Activated CD4-positive, alpha-beta memory T cell treated with anti-CD3 and anti-CD28 coated beads, Interleukin-2, amount 10 ng/mL, durations not matched to agents 7 days and 5 days (primary cell): ENCODE measurements at places on chromosomes 1 and 21.

DNA sequence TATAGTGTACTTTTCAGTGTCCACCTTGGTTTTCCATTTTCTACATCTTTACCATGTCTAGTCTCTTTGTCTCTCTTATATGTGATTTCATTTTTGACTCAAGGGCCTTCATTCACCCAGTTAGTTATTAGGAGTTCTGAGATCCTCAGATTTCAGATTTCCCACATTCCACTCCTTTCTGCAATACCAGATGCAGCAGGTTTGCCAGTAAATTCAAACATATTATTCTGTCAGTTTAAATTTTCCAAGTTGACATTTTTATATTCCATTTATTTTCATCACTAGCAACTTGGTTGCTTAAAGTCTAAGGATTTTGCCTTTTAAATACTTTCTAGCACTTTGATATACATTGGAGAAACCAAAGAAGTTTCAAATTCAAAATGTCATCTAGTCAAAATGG is 42.4 kb downstream of the ABL2 start:
- no peak for DNase-seq

- DNase-seq, result no peak
Observed at GRCh38 chr1:155396874-155397476, 76.3 kb downstream of the RUSC1 start.

- DNase-seq, result no peak
Observed at GRCh38 chr1:234527346-234527745, 48.4 kb upstream of the TARBP1 start.

DNA sequence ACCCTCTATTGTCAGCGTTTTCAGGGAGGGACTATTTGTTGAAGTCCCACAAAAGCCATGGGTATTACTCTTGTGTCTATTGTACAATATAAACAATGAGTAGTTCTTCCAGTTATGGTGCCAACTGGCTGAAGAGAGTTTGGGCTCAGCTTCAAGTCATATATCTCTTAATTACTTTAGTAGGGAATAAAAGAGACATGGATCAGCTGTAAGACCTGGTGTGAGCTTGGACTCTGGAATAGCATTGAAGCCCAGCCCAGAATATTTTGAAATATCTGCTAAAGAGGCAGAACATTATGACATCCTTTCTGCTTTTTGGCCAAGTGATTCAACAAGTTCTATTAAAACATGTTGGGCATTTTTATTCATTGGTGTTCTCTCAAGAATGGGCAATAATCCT is 224.9 kb downstream of the BACH1 start:
- DNase-seq, result no peak

DNA sequence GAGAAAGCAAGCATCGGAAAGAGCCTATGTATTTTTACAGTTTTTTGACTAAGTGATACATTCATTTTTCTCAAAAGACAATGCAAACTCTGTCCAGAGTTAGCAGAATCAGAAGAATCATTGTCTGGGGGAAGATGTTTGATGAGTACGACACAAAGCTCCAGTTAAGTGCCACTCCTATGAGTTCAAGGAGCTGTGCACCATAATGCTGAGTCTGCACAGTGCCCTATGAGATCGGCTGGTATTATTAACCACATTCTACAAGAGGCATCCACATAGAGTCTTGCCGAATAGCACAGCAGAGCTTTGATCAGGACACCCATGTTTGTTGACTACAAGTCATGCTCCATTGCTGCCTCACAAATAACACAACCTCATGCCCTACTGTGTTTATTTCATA is 54.9 kb upstream of the RAP1GAP start:
- no peak for DNase-seq

DNA sequence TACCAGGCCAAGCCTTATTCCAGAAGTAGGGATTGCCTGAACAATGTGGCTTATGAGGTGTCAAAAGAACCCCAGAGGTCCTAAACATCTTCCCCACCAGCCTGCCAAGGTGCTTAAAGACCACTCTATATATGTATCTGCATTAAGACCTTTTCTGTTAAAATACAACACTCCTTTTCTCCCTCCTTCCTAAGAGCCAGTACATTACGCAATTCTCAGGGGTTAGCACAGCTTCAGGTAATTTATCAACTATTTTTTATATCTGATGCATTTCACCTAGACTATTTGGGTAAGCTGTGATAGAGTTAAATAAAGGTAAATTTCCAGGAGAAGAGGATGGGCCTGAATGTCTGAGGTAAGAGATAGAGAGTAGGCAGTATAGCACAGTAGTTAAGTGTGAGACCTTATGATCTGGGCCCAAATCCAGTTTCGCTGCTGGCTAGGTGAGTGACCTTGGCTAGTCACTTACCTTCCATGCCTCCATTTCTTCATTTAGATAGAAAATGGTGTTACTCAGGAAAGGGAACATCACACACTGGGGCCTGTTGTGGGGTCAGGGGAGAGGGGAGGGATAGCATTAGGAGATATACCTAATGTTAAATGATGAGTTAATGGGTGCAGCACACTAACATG is 5.1 kb upstream of the CCN1 start:
- no peak for DNase-seq

- DNase-seq, result no peak
Observed at GRCh38 chr1:56387071-56387740, 192.2 kb downstream of the PLPP3 start.

- DNase-seq, result no peak
Observed at GRCh38 chr1:23931491-23931880, 18.3 kb upstream of the CNR2 start.

DNA sequence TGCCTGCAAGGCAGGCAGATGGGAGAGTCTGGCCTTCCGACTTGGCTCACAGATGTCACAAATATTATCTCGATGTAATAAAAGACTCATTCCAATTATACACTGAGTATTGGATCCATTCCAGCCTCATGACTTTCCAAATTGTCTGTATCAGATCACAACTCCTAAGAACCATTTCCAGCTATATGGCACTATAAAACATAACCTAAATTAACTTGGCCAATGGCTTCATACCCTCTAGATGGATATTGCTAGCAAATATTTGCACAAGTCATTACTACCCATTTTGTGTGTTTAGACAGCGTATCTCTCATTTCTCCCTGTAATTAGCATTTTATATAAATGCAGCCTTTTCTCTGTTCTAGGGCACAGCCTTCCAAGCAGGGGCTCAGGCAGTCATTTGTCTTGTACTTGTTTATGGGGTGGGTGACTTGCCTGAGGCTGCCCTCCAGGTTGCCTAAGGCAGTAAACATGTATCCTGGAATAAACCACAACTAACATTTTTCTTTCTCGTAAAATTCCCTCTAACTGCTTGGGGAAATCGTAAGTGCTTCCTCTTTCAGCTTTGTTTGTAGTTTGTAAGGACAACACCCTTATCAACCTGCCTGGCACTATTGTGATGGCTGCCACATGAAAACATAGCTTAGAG is 70.6 kb upstream of the KCNJ6 start:
- DNase-seq, result no peak

- peak; percentile 68 for DNase-seq
Observed at GRCh38 chr1:180632326-180633056, 669 bp downstream of the XPR1 start.

DNA sequence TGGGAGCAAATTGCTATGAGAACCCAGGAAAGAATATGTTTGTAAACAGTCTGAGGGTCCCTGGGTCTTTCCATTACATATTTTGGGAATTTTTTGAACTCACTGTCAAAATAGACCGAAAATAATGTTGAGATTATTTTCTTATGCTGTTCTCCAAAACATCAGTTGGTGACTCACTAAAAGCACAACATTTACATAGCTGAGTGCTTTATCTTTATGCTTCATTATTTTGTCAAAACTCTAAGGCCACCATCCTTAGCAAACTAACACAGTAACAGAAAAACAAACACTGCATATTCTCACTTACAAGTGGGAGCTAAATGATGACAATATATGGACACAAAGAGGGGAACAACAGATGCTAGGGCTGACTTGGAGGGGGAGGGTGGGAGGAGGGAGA is 459.3 kb downstream of the ADGRL2 start:
- no peak for DNase-seq

DNA sequence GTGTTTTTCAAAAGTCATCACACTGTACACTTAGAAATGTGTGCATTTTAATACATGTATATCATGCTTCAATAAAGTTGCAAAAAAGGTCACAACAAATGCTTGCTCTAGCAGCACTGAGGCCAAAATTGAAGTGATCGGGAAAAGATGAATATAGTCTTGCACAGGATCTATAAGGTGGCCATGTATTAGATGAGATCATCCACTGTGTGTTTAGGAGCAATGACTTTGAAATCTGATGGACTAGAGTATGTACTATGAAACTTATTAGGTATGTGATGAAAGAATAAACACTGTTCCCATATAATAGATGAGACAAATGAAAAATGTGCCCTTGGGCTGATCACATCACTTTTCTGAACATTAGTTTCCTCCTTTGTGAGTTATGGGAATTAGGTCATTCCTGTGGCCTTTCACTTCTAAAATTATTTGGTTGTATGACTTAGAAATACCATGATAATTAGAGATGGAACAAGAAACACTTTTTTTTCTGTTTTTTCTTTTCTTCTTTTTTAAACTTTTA is 984.6 kb downstream of the ADGRL2 start:
- DNase-seq, result no peak

GRCh38 chr1:36728846-36729245 is 246.1 kb upstream of the CSF3R start:
- DNase-seq, result peak; percentile 4

GRCh38 chr1:5516756-5517155 is 475.5 kb downstream of the NPHP4 start:
- no peak for DNase-seq

GRCh38 chr1:200409203-200409760 is 554 bp downstream of the ZNF281 start:
- DNase-seq, result peak; percentile 53

- no peak for DNase-seq
Observed at GRCh38 chr1:206754011-206754410, 16.6 kb upstream of the IL19 start.

DNA sequence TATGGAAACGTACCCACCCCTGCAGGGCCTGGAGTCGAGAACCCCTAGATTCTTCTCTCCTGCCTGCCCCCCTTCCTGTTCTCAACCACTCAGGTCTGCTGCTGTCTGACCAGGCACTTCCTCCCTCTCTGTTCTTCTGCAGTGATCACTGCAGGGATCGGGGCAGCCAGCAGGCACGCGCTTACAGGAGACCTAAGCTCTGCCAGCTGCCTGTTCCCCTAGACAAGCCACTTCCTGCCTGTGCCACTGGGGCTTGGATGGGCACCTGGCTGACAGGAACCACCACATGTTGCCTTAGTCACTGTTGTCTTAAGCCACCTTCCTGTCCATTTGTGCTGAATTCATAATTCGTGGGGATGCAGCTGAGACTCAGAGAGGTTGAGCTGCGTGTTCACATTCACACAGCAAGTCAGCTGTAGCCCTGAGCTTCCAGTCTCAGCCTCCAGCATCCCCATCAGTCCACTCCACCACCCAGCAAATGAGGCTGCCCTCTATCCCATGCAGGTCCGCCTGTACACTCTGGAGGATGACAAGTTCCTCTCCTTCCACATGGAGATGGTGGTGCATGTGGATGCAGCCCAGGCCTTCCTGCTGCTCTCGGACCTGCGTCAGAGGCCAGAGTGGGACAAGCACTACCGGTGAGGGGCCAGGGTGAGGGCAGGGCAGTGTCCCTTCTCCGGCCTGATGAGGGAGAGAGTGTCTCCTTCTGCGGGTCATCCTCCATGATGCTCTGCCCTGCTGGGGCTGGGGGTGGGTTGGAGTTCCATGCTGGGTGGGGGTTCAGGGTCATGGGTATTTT is 18.6 kb downstream of the FAM151A start:
- DNase-seq, result peak; percentile 46

DNA sequence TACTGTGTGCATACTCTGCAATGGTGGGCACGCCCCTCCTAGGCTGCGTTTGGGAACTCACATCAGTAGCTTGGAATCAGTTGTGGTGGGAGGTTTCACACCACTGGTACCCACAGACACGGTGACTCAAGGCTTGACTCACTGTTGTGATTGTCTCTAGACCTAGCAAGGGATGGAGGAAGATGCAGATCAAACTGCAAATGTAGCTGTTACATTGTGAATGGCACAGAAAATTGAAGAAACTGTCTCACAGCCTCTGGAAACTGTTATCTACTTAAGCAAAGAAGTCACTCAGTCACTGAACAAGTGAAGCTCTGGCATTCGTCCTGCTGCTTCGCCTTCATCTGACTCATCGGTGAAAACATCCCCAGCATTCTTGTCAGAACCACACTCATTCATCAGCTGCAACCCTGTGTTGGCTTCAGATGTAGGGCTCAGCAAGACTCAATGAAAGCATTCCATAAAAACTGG is 59.5 kb downstream of the POFUT2 start:
- DNase-seq, result peak; percentile 90
